DMS53 (cell line): ENCODE measurements at places on chromosomes 6 and 20.
A peak's percentile ranks its signal among the peaks of the same experiment; 100 is the strongest.

GRCh38 chr6:169395080-169395805 lies 141.6 kb upstream of the THBS2 start:
- DNase-seq, result peak; percentile 14

- no peak for DNase-seq
These were observed at the start of gene TFAP2C for GRCh38 chr20:56628873-56629463. TFAP2C (plus strand) TSS chr20:56629306; CDS start chr20:56629545, 239 bp downstream.

GRCh38 chr20:51091406-51092195 lies 68.7 kb upstream of the KCNG1 start:
- no peak for DNase-seq

DNA sequence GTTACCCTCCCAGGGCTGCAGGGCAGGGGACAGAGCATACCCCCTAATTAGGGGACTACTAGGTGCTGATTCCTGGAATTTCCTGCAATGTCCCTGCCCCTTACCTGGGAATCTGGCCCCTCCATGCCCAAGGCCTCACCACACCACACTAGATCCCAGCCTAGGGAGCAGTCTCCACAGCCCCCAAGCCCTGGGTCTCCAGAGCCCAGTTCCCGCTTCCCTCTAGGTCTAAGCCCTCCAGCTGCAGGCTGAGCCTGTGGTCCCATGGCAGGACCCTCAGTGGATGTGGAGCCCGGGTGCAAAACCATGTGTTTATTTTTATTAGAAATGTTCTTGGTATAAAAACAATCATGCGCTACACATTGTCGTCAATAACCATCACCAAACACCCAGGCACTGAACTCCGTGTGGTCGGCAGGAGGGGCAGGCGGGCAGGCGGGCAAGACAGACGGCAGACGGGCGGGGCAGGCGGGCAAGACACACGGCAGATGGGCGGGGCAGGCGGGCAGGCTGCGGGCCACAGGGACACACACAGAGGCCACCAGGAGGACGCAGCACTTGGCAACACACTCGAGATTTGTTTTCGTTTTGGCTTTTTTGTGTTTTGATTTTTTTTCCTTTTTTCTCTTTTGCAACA lies 124.2 kb downstream of the GRM4 start:
- peak; percentile 64 for DNase-seq

- no peak for DNase-seq
These were observed 68.2 kb downstream of the IRAK1BP1 start for GRCh38 chr6:78935553-78935952.

DNA sequence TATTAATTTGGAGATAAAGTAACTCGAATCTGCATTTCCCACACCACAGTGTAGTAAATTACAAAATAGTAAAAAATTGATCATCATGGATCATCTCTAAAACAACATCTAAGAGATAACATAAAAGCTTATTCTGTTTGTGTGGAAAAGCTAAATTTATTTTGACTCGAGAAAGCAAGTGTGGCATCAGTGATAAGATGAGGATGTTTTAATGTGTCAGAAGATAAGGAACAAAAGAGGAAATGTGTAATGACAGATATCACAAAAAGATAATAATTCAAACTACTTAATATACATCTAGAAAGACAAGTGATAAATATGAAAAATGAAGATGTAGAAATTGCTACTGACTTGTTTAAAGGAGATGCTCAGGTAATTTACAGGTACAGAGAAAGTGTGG lies 74.1 kb downstream of the DNAH8 start:
- no peak for DNase-seq

DNA sequence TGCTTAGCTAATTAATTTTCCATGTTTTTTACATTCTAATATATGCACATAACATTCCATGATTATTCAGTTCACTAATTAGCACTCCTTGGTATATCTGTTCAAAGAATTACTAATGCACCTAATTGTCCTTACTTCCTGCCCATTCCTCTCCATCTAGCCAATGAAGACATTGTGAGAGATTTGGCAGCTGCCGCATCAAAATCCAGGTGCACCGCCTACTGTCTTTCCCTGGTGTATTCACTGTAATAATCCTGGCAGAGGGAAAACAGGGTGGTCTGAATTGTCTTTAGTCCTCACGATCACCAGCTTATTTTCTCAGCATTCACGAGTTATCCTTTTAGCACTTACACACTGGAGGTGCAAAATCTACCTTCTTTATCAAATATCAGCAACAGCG lies 61.0 kb upstream of the SCGN start:
- DNase-seq, result no peak

GRCh38 chr6:75943381-75943780 lies 129.1 kb downstream of the IMPG1 start:
- DNase-seq, result no peak

DNA sequence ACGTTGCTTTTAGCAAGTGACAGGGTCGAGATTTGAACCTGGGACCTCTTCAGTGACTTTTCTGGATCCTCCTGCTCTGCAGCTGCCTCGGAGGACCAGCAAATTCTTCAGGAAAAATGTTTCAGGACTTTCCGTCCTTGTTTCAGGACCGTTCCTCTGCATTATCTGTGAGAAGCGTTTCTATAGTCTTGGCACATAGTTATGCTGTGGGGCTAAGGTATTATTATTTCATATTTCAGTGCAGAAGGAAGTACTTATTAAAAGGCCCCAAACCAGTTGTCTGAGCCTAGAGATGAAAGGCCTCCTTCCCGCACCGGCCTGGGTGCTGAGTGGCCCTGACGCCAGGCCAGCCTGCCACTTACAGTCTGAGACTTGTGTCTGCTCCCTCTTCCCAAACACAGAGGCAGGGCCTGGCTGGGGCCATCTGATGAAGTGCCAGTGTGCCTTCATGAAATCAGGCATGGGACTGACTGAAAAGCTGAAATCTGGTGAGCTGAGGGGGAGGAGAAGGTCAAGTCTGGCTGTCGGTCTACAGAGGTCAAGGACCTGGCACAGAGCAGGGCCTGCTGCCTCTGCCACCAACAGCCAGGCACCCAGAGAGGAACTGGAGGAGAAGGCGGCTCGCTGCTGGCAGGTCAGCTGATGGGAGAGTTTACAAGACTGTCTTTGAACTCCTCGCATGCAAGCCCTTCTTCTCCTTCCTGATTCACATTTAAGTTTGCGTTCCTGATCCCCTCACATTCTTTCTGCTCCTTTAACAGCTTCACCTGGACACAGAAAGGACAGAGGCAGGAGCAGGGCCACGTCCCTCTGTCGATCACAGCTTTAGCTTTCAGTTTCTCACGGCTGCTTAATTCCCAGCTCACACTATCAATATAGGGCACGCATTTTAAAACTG lies 8.9 kb upstream of the QKI start:
- DNase-seq, result peak; percentile 61

DNA sequence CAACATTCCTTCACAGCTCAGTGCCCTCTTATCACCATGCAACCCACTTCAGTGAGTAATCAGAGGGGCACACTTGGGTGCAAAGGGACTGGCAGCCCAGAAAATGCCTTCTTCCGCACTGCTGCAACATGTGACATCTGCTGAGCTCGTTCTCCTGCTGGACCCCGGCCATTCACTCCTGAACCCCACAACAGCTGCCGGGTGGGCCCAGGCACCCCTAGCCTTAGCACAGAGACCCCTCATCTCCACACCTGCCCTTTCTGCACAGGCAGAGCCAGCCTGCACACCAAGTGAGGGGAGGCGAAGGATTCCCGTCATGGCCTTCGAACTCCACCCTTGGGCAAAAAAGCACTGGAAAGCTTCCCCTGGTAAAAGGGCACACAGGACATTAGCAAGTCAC lies 164.3 kb upstream of the RIN2 start:
- DNase-seq, result no peak

- no peak for DNase-seq
These were observed 262.0 kb downstream of the PAX1 start for GRCh38 chr20:21967481-21967880.

- DNase-seq, result no peak
These were observed 98.0 kb upstream of the LAMP5 start for GRCh38 chr20:9416421-9416820.

- no peak for DNase-seq
These were observed 22.9 kb downstream of the ARHGAP18 start for GRCh38 chr6:129686941-129687627.

GRCh38 chr6:30841644-30842504 lies 42.4 kb upstream of the DDR1 start:
- no peak for DNase-seq

- DNase-seq, result no peak
These were observed 66.8 kb downstream of the CDK19 start for GRCh38 chr6:110748453-110748852.

DNA sequence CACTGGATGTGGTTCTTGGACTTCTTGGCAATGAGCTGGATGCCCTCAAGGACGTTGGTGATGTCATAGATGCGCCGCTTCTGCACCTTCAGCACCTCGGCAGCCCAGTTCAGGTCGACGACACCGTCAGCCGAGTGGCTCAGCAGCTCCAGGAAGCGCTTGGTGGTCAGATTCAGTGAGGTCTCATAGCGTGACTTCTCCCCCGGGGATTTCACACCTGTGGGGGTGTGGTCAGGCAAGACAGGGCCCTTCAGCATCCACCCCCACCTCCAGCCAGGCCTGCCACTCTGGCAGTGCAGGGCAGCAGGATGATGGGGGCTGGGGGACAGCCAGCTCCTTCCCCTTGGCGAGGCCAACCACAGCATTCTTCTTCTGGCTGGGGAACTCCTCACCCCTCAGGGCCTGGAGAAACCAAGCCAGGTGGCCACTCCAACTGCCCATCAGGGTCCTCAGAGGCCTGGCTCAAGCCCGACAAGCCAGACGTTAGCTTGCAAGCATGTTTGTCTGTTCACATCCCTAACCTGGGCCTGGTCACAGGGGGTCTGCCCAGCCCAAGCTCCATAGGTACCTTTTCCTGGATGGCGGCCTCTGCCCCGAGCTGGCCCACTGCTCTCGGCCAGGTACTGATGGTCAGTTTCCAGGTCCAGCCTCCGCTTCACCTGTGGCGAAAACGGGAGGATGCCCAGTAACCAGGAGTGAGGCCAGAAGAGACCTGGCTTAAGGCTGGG lies 5.7 kb upstream of the NECAB3 start:
- no peak for DNase-seq

- DNase-seq, result peak; percentile 10
These were observed 59.9 kb downstream of the HTR1B start for GRCh38 chr6:77403424-77403823.

GRCh38 chr6:137588472-137588871 lies 94.3 kb upstream of the OLIG3 start:
- peak; percentile 34 for DNase-seq

GRCh38 chr6:148235446-148235845 lies 107.2 kb upstream of the SASH1 start:
- no peak for DNase-seq

GRCh38 chr6:155449450-155450239 lies 6.0 kb downstream of the NOX3 start:
- no peak for DNase-seq

- DNase-seq, result no peak
These were observed 76.3 kb upstream of the SGK1 start for GRCh38 chr6:134394208-134394607.

- no peak for DNase-seq
These were observed 162.4 kb upstream of the KCNG1 start for GRCh38 chr20:51185277-51185676.

- DNase-seq, result no peak
These were observed 232.8 kb downstream of the RNGTT start for GRCh38 chr6:88730611-88731011.

DNA sequence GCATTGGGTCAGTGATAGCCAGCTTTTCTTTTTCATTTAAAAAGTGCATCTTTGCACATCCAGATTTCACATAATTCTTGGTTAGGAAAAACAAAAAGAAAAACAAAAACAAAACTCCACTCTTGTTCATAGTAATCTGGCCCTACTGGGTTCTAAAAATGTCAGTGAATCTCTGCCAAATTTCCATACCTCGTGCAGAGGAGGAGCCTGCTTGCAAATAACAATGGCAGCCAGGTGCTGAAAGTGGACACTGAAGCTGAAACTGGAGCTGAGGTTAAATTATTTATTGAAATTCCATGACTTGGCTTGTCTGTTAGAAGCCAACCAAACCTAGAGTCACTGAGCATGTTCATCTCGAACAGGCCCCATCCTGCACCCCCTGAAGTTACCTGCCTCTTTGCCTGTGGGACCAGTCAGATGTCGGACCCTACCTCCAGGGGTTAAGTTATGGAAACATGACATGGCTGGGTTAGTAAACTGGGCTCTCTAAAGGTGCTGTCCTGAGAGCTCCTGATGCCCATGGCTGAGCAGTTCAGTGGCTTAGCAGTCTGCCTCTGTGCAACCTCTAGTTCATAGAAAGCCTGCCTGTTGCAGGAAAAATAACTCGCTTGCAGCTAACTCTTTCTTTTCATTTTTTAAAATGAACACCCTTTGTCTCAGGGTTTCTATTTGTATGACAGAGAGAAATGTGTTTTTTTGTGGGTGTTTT lies 42.7 kb downstream of the CLIC5 start:
- no peak for DNase-seq

- no peak for DNase-seq
These were observed 21.1 kb upstream of the TOP1 start for GRCh38 chr20:41007481-41007880.

DNA sequence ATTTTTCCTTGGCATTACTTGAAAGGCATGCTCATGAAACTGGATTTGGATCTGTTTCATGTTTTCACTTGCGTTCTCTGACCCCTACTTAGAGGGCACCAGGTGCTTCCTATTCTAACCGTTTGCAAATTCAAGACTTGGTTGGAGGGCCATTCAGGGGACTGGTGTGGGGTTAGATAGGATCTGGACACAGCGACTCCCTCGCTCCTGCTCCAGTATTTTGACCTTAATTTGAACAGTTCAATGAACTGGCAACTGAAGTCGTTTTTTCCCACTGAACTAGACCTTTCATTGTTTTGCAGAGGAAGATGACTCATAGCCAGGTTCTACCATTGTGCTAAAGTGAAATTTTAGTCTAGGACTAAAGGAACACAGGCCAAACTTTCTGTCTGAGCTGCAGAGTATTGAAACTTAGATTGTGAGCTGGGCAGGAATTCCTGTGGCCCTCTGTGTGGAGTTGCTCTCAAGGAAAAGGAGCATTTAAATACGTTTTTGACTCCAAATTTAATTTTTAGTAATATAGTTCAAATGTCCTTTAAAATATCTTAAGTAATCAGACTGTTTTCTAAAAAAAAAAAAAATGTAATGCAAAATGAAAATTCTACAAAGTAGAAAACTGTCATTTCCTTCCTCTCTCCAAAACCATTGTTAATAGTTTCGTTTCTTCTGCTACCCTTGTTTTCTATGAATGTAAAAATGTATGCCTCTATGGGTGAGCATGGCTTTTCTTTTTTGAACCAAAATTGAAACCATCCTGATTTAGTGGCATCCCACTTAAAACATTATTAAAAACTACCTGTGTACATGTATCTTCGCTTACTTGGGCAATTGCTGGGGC lies 64.8 kb downstream of the UTRN start:
- peak; percentile 48 for DNase-seq
